ENCODE measurements at places on chromosomes 1 and 21.
A peak's percentile ranks its signal among the peaks of the same experiment; 100 is the strongest.

DNA sequence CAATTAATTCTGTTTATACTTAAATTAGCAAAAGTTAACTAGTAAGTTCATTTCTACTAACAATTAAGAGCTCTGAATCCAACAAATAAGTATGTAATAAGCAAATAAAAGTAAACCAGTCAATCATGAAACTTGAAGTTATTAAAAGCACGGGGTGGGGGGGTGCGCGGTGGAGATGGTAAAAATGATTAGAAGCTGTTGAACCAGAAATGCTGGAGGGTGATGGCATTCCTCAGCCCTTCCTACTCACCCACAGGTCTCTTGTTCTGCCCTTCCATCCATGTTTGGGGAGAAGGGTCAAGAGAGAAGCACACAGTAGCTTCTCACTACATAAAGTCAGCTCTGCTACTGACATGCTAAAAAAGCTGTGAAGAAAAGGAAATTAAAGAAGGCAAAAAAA, 63.5 kb downstream of the AKT3 start:
- DNase-seq: no peak

DNA sequence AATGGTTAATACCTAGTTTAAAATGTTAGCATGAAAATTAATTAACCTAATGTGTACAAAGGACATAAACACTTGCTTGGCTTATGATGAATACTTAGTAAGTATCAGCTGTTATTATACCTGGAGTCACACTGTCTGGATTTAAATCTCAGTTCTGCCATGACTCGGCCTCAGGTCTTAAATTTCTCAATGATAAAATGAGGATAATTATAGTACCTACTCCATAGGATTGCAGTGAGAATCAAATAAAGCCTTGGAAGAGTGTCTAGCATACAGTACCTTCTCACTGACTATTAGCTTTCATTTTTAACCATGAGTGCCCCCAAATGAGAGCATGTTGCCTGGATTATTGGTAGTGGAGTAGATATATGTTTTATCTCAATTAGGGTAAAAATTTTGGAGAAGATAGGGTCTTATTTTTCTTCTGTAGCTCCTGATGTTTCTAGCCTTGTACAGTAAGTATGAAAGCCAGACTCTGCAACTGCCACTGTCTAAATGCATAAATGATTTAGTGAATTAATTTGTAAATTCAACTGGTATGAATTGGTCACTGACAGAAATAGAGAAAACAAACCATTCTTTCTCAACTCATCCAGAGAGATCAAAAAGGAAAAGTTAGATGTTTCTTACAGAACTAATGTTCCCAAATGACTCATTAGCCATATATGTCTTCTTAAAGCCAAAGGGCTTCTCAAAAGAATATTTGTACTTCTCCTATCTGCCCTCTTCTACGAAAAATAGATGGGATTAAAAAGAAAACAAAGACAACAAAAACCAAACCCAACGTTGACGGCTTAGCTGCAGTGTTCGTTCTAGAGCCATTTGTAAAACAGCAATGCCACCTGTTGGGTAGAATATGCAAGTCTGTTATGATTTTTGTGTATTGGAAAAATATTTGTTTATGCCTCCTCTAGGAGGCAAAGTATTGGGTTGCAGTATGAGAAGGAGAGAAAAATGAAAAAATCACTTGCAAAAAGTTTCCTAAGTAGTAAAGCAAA, 53.8 kb upstream of the MROH9 start:
- DNase-seq: no peak

DNA sequence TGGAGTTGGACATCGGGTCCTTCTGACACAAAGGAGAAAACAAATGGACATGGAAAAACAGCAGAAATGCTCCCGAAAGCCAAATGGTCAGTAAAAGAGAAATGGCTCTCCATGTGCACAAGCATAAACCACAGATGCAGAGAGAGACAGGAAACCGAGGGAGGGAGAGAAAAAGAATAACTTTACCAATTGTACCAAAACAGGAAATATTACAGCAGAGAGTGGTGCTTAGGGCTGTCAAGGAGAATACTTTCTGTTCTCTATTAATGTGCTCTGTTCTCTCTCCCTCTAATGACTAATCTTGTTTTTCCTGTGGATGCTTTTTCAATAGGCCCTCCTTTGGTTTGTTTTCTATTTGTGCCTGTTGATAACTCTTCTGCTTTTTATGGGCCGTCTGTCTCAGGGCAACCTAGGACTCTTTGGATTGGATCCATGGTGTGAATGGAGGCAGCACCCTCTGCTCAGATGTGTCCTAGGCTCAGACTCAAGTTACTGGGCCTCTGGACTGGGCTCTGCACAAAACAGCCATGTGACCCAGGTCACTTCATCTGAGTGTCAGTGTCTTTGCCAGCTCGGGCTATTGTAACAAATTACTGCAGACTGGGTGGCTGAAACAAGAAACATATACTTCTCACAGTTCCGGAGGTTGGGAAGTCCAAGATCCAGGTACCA, 663.0 kb downstream of the NPHP4 start:
- DNase-seq: no peak

- no peak for DNase-seq
Measured at GRCh38 chr1:60229821-60230220, 156.3 kb upstream of the C1orf87 start.

DNA sequence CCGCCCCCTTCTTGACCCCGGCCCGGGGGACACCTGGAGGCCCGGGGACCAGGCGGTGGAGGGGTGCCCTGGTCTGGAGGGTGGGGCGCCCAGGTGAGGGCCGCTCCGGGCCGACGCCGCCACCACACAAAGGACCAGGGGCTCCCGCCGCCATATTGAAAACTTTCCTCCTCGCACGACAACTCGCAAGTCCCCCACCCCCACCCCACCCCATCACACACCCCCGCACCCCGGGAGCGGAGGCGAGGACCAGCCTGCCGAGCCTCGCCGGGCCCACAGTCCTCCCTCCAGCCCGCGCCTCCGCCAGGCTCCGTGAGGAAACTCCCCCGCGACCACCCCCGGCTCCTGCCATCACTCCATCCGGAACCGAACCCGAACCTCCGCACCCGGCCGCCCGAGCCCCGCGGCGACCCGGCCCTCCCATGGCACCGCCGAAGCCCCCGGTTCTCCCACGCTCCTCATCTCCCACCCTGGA, 733 bp downstream of the KDM5B start:
- DNase-seq: peak; percentile 35

- DNase-seq: no peak
Measured at GRCh38 chr21:20998456-20998789, 214 bp downstream of the NCAM2 start.

DNA sequence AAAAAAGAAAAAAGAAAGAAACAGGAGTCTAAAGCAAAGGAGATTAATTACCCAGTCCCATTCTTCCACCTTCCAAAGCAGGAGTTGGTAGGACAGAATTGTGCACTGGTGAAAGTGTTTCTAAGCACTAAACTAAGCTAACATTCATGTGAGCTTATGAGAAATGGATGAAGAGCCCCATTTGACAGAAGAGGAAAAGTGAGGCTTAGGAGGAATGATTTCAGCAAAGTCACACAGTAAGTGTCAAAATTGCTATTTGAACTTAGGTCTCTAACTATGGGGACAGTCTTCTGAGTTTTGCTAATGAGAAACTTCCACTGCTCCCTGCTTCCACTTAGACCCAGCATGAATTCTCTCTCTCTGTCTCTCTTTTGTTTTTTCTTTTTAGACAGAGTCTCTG, 18.7 kb downstream of the LCK start:
- DNase-seq: no peak

GRCh38 chr21:39454949-39455668, 3.3 kb downstream of the SH3BGR start:
- no peak for DNase-seq

GRCh38 chr1:113782406-113782805, 23.1 kb upstream of the PHTF1 start:
- DNase-seq: no peak

GRCh38 chr1:223775054-223775453, 62.7 kb downstream of the CAPN2 start:
- no peak for DNase-seq

DNA sequence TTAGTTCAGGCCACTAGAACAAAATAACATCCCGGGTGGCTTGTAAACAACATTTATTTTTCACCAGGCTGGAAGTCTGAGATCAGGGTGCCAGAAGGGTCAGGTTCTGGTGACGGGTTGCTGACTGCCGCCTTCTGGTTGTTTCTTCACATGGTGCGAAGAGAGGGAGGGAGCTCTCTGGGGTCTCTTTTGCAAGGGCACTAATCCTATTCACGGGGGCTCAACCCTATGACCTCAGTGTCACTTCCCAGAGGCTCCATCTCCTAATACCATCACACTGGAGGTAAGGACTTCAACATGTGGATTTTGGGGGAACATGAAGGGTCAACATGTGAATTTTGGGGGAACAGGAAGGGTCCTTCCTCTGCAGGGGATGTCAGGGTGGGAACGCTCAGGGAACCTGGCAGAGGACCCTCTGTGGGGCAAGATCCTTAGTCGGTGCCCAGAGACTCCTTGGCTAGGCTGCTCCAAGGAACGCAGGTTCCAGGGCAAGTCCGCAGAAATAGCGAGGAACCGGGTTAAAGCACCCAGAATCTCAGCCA, 8.7 kb upstream of the C2CD2 start:
- no peak for DNase-seq

- DNase-seq: no peak
Measured at GRCh38 chr1:84412316-84412942, 14.1 kb downstream of the DNASE2B start.

DNA sequence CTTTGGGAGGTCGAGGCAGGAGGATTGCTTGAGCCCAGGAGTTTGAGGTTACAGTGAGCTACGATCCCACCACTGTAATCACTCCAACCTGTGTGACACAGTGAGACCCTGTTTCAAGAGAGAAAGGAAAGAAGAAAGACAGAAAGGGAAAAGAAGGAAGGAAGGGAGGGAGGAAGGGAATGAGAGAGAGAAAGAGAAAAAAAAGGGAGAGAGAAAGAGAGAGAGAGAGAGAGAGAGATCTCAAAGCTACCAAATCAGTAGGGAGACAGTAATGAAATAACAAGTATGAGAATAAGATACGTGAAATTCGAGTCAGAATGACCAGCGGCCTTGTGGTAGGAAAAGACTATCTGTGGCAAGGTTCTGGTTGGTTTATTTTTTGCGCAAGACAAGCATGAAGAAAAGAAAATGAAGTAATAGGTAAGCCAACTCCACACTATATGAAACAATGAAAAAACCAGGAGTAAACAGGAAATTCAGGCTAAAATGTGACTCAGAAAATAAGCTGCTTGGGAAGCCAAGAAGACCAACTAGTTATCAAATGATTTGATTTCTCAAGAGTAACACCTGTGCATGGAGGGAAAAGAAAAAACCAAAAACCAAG, 8.9 kb downstream of the MTF1 start:
- no peak for DNase-seq

DNA sequence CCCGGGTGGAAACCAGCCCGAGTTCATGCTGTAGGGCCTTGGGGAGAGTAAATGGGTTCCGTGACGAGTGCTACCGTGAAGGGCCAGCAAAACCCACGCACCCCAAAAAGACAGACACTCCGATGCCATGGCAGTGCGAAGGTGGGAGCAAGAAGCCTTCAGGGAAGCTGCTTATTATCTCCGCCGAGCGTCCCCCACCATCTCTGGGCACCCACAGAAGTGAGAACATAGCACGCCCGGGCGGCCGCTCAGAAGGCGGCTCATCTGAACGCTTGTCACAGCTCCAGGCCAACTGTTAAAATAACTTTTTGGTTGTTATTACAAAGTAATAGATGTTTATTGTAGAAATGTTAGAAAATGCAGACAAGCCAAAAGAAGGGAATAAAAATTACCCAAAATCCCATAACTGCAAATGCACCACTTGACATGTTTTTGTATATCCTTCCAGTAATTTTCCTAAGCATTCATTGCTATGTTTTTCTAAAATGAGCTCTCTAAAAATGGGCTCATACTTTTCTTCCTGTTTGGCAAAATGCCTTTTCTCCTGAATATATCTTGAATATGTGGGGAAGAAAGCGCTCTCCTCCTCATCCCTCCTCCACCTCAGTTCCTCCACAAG, 234.9 kb downstream of the NPHP4 start:
- no peak for DNase-seq

DNA sequence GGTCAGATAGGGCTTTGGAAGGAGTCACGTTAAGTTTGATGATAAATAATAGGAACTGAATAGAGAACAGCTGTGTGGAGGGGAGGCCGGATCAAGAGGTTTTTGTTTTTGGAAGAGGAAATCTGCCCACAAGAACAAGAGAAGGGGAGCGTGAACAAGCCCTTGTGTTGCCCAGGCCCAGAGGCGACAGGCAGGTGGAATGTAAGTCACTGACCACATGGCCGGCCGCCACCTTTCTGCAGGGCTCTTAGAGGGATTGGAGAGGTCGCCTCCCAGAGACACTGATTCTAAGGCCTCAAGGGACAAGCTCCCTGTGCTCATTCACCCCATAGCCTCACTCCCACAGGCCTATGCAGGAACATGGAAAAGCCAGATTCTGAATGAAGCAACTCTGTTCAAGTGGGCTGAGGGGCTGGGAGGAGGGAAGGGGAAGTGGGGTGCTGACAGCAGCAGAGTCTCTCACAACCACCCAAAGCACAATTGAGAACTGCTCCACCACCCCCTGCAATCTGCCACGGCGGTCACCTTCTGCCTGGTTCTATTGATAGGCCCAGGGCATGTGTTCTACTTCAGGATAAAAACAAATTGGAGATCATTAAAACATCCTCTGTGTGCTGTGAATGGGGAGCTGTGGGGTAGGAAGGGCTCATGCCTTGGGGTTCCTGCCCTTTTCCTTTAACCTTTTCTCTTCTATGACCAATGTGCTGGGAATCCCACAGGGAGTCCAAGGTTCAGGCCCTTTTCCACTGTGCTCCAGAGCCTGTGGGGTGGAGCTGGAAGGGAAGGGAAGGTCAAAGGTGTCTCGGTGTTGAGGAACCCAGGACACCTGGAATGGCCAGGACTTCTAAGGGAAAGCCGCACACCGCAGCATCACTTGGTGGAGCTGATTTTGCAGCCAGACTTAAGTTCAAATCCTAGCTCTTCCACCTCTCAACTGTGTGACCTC, 63.3 kb upstream of the PARP1 start:
- DNase-seq: no peak

DNA sequence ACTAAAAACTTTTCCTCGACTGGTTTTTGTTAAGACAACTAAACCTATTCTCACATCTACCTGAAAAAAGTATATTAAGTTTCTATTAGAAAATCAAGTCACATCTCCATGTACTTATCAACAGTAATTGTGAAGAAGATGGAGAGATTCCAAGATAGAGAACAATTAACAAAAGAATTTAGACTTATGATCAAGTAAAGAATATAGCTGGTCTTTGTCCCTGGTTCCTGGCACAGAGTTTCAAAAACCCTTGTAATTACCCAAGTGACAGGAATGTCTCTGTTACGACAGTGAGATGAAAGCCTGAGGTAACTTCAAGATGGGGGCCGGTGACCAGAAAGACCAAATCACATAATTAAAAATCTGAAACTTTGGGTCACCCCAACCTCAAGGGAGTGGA, 91.6 kb downstream of the ASH1L start:
- no peak for DNase-seq

Measured in stimulated activated CD4-positive, alpha-beta T cell treated with anti-CD3 and anti-CD28 coated beads, Interleukin-1b, Interleukin-23, amount 100 ng/mL, for 24 hours (primary cell).